ENCODE measurements at places on chromosomes 3 and 15.

GRCh38 chr3:102492300-102492699 is 57.5 kb downstream of the ZPLD1 start:
- no peak for DNase-seq

DNA sequence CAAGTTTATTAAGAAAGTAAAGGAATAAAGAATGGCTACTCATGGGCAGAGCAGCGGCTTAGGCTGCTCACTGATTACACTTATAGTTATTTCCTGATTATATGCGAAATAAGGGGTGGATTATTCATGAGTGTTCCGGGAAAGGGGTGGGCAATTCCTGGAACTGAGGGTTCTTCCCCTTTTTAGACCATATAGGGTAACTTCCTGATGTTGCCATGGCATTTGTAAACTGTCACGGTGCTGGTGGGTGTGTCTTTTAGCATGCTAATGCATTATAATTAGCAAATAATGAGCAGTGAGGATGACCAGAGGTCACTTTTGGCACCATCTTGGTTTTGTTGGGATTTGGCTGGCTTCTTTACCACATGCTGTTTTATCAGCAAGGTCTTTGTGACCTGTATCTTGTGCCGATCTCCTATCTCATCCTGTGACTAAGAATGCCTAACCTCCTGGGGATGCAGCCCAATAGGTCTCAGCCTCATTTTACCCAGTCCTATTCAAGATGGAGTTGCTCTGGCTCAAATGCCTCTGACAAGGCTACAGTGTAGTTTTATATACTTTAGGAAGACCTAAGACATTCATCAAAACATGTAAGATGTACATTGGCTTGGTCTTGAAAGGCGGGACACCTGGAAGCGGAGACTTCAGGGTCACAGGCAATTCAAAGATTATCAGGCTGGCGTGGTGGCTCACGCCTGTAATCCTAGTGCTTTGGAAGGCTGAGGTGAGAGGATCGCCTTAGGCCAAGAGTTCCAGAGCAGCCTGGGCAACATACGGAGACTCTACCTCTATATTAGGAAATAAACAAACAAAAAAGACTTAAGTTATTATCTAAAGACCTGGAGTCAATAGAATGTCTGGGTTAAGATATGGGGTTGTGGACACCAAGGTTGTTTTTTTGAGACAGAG is 3.2 kb upstream of the BLOC1S6 start:
- no peak for DNase-seq

GRCh38 chr15:60584355-60584998 is 105.5 kb upstream of the ICE2 start:
- no peak for DNase-seq

GRCh38 chr15:99578809-99579208 is 13.0 kb downstream of the MEF2A start:
- DNase-seq = no peak

DNA sequence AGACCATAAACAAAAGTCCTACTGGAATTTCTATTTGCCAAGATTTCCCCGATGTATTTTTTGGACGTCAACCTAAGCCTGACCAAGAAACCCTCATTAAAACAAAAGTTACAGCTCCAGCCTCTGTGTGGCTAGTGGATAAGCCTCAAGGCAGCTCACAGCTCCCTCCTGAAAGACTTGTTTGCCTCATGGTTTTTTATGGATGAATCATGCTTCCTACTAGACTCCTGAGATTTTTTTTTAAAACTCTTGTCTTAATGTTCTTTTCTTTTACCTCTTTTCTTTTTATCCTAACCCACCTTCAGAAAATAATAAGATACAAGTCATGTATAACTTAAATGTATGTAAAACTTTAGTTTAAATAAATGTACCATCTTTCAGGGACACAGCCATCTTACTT is 52.4 kb downstream of the SUCNR1 start:
- no peak for DNase-seq

DNA sequence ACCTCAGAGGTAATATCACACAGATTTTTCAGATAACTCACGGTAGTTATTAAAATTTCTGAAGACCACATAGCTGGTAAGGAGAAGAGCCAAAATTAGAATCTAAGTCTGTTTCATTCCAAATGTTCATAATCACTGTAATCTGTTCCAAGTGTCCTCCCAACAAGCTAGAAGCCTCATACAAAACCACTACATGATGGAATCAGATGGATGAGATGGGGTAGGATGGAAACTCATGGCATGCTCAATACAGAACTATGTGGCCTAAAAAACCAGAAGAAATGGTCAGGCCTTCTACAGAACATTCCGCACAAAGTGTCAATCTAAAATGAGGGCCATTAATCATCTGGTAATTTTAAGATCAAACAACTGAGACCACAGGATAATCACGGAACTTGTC is 91.8 kb downstream of the THBS1 start:
- DNase-seq = no peak

- DNase-seq = no peak
Measured at GRCh38 chr3:23624305-23624704, 181.4 kb upstream of the UBE2E1 start.

GRCh38 chr3:144865948-144866347 is 894.3 kb downstream of the DIPK2A start:
- DNase-seq = no peak

DNA sequence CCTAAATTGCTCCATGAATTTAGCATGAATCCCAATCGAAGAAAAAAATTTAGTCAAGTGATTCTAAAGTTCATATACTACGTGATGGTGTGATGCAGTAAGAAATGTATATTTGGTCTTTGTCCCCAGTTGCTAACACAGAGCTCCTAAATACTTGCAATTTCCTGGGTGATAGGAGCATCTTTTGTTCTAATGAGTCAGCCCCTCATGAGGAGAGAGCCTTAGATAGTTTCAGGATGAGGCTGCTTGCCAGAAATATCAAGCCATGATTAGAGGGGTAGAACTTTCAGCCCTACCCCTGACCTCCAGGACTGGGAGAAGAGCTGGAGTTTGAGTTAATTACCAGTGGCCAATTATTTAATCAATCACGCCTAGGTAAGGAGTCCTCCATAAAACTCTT is 170.2 kb downstream of the PDE8A start:
- DNase-seq = no peak

GRCh38 chr3:35088943-35089342 is 550.4 kb upstream of the ARPP21 start:
- no peak for DNase-seq

GRCh38 chr3:165852711-165853110 is 15.5 kb upstream of the BCHE start:
- no peak for DNase-seq

DNA sequence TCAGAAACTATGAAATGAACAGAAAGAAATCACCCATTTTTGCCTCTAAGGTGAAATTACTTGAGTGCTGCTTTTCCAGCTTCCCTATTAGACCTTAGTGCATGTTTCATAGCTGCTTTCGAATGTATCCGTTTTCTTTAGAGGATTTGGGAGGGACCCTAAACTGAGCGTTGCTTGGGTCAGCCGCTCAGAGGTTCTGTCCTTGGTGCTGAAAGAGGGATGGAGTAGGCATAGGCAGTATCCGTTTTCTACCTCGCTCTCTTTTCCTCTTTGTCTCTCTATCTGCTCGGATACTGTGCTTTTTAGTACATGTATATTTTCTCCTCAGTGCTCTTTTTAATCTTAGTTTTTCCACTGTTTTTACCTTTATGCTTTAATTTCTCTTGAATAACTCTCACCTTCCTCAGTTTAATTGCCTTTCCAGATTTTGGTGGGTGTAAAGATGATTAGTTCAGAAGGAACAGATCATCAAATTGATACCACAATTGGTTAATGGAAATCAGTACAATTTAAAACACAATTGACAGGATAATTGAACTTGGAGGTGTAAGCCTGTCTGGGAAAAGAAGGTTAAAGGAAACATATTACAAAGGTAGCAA is at the start of gene DRD3:
Gene DRD3 (minus strand): TSS at position 283 of the 599 bp plus-strand sequence. CDS start 7,060 bp downstream, outside the sequence.
- DNase-seq = no peak

DNA sequence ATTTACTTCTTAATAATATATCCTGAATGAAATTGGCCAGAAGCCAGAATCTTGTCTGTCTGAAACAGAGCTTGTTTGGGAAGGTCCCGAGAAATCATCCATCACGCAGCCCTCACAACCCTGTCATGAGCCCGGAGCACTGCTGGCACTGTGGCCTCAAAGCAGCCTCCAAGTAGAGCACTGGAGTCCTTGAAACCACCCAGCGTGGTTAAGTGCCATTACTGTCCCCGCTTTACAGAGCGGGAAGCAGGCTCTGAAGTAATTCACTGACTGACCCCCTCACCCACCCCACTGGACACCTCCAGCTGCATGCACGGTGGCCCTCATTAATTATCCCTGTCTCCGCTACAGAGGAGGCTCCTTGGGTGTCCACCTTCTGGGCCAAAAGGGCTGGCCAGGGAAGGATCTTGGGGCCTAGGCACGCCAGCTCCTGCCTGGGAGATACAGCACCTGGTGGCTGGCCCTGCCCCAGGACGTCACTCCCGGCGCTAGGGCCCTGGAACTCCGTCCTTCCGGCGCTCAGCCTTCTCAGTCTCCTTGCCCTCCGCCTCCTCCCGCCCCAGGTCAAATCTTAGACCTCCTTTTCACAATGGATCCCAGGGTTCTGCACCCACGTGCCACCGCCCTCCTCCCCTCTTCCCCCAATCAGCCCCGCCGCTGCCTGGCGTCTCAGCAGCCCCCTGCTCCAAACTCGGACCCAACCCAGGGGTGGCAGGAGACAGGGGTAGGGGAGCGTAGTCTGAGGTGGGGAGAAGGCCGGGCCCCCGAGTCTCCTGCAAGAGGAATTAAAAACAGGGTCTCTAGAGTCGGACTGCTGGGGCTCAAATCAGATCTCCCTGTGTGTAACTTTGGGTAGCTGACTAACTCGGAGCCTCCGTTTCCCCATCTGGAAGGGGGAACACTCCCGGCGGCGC is 1.1 kb downstream of the TKT start:
- no peak for DNase-seq
